ENCODE measurements at places on chromosomes 3 and 15.
A peak's percentile ranks its signal among the peaks of the same experiment; 100 is the strongest.

DNA sequence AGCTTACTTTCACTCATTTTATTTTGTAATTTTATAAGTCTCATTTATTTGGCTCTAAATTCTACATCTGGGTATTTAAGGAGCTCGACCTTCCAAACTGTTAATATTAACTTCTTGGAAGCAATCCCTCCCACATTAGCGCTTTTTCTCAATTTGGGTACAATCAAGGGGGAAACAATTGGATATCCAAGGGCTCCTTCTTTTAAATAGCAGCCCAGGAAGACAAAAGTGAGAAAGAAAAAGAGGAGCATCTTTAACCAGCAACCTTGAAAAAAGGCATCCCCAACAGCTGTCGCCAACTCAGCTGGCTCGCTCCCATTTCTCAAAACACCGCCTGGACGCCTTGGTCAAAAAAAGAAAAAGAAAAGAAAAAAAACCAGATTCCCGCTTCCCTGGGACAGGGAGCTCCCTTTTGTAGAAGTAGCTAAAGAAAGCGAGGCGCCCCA is 873 bp downstream of the C3orf70 start:
- DNase-seq, result no peak

DNA sequence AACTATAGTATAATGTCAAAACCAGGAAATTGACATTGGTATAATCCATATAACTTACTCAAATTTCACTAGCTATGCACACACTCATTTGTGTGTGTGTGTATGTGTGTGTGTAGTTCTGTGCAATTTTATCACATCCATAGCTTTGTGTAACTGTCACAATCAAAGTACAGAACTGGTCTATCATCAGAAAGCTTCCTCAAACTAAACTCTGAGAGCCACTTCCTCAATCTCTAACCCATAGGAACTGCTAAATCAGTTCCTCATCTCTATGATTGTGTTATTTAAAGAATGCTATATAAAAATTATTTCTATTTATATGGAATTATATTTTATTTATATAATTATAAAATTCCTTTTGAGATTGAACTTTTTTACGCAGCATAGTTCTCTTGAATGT is 18.1 kb downstream of the LNP1 start:
- DNase-seq, result no peak

GRCh38 chr3:43693594-43693993 is 2.9 kb downstream of the ABHD5 start:
- DNase-seq, result no peak

DNA sequence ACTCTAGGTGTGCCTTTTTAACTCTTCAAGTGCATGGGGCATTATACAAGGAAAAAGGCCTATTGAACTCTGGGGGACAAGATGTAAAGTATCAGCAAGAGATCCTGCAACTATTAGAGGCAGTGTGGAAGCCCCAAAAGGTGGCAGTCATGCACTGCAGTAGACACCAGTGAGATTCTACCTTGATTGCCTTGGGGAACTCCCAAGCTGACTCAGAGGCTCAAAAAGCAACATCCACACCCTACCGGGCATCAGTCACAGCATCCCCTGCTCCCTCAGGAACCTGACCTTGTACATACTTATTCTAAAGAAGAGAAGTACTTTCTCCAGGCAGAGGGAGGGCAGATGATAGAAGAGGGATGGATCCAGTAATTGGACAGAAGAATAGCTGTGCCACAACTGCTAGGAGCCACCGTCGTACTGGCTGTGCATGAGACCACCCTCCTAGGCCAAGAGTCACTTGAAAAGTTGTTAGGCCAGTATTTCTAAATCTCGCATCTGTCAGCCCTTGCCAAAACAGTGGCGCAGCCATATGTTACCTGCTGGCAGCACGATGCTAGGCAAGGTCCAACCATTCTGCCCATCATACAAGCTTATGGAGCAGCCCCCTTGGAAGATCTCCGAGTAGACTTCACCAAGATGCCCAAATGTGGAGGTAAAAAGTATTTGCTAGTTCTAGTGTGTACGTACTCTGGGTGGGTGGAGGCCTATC is 523.1 kb upstream of the FRG2C start:
- no peak for DNase-seq

GRCh38 chr3:121995161-121996137 is 26.6 kb downstream of the ILDR1 start:
- DNase-seq, result peak; percentile 83

DNA sequence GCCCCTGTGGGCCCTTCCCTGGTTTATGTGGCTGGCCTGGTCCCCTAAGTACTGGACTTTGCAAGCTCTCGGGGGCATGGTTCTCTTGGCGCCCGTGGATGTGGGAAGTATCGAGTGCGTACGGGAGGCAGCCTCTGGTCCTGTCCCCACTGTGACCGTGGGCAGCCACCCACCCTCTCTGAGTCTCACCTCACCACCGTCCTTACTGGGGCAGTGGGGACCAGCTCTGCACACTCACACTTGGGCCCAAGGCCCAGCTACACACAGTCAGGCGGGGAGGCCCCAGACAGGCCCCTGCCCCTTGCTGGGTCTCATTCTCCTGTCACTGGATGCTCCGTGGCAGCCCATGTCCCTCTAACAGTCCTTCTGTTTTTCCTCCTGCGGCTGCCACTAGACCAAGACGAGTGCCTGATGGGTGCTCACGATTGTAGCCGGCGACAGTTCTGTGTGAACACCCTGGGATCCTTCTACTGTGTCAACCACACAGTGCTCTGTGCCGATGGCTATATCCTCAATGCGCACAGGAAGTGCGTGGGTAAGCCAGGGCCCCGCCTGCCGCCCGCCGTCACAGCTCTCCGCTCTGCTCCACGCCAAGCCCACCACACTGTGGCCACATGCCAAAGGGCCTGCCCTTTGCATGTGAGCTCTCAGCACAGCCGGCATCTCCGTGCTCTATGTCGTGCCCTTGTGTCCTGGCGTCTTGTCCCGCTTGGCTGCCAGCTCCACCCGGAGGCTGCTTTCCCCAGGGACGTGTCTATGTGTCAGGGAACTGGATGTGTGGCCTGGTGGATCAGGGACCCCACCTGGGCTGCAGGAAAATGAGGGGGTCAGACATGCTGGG is 72.7 kb downstream of the FBLN2 start:
- DNase-seq, result no peak

DNA sequence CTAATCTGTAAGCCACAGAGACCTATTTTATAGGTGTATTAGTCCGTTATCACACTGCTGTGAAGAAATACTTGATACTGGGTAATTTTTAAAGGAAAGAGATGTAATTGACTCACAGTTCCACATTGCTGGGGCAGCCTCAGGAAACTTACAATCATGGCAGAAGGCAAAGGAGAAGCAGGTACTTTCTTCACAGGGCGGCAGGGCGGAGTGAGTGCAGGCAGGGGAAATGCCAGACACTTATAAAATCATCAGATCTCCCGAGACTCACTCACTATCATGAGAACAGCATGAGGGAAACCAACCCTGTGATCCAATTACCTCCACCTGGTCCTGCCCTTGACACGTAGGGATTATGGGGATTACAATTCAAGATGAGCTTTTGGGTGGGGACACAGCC is 108.7 kb downstream of the GALK2 start:
- DNase-seq, result no peak

DNA sequence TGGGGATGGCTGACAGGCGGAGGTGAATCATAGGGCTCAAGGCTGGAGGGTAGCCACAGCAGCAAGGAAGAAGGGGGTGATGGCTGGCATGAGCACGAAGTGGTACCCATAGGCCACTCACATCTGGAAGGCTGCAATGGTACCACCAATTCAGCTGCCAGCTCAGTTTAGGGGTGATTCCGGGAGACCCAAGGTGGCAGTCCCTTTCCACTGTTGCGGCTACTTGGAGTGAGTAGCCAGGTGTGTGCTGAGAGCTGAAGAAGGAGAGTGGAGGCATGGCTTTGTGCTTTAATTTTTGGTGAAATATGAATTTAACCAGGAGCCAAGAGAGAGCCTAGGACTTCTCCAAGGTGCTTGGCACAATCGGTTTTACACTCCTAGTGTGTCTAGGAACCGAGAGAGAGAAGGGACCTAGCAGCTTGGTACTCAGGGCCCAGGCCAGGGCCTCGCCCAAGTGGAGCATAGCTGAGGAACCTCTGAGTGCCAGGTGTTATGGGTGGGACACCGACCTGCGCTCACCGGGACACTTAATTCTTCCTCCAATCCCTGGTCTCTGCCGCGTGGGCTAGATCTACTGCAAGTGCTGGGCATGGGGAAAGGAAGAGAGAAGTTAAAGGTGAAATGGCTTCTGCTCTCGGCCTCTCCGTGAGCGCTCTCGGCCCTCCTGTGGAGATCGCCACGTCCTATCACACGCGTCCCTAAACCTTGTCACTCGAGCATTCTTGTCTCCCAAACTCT is 32.2 kb upstream of the POLG start:
- DNase-seq, result no peak

DNA sequence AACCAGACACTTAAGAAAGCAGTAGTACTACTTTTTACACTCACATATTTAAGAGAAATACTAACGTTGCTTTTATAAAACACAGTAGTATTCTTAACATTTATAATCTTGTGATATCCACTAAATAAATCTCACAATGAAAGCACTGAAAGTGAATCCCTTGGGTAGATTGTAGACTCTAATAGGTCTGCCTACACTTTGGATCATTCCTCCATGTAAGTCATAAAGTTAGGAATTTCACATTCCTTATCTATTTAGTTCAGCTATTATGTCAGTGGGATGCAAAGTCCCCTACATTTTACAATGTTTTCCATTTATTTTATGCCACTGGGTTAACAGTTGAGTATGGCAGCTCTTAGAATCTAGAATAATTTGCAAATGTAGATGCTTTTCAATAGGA is 330.7 kb downstream of the LSAMP start:
- DNase-seq, result no peak

DNA sequence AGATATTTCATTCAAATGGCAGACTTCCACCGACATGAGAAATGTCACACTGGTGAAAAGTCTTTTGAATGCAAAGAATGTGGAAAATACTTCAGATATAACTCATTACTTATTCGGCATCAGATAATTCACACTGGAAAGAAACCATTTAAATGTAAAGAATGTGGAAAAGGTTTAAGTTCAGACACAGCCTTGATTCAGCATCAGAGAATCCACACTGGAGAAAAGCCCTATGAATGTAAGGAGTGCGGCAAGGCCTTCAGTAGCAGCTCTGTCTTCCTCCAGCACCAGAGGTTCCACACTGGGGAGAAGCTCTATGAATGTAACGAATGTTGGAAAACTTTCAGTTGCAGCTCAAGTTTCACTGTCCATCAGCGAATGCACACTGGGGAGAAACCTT is 8.6 kb upstream of the ZNF621 start:
- DNase-seq, result no peak

GRCh38 chr3:57019057-57019456 is 41.4 kb upstream of the SPATA12 start:
- DNase-seq, result no peak

DNA sequence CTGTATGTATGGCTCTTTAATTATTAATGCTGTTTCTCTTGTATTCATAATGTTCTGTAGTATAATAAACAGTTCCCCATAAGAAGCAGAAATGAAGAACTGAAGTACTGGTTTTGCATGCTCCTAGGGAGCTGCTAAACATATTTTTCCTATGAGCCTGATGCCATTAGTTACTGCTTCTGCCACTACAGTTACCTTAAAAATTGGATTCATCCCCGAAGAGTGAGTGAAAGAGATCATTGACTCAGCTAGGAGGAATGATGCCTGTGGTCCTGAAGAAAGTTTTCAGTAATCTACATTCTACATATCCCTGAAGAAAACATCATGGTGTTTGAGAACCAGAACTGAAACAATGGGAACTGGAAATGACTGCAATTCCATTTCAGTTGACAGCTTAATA is 37.1 kb upstream of the ST3GAL6 start:
- no peak for DNase-seq

GRCh38 chr15:90873488-90873997 is 5.2 kb downstream of the FURIN start:
- DNase-seq, result no peak

GRCh38 chr3:149572796-149573414 is 84.9 kb downstream of the WWTR1 start:
- DNase-seq, result no peak

GRCh38 chr15:83283138-83283812 is 1.2 kb downstream of the BNC1 start:
- no peak for DNase-seq
